ENCODE measurements at places on chromosomes 1 and 21.

GRCh38 chr1:94981575-94981973 is 54.7 kb upstream of the CNN3 start:
- no peak for DNase-seq

DNA sequence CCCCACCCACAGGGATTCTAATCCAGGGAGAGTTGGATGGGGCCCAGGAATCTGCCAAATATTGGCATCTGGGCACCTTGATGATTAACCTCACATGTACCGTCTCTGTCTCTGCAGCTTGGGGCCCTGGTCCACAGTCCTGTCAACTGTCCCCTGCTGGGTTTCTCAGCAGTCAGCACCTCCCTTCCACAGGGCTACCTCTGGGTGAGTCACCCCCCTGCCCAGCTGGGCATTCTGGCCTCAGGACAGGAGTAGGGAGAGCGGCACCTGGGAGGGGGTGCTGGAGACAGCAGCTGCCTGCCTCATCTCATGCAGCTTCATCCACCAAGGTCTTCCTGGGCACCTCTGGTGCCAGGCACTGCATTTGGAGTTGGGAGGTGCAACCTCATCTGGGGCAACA is 100.6 kb upstream of the ACTL8 start:
- no peak for DNase-seq

DNA sequence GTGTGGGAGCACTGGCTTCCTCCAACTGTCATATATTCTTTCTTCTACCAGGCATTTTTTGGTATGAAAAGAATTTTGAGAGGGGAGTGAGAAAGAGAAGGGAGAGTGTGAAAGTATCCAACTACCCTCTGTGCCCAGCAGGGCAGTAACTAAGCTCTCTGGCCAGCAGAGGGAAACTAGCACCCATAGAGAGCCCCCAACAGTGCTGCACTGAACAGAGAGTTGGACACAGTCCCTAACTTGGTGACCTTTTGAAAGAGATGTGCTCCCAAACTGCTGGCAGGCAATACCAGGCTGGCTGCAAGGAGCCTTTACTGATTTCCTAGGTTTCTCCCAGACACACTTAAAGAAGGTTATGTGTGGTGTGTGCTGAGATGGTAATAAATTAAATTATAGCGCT is 118.8 kb upstream of the PBX1 start:
- no peak for DNase-seq

DNA sequence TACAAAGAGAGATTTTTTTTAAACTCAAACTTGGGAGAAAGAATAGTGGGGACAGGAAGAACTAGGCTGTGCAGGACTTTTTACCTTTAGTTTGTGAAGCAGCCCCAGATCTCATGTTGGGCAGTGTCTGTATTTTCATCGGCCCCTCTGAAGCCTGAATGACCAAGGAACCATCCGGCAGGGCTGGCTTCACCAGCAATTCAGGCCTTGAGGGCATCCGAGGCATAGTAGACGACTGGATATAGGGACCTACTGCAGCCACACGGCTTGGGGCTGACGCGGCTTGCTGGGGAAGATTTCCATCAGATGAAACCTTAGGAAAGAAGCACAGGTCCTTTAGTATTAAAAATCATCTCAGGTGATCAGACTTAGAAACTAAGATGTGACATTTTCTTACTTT is 43.7 kb downstream of the TP53BP2 start:
- no peak for DNase-seq

- no peak for DNase-seq
Observed at GRCh38 chr1:62608905-62609304, 11.6 kb downstream of the ANGPTL3 start.

DNA sequence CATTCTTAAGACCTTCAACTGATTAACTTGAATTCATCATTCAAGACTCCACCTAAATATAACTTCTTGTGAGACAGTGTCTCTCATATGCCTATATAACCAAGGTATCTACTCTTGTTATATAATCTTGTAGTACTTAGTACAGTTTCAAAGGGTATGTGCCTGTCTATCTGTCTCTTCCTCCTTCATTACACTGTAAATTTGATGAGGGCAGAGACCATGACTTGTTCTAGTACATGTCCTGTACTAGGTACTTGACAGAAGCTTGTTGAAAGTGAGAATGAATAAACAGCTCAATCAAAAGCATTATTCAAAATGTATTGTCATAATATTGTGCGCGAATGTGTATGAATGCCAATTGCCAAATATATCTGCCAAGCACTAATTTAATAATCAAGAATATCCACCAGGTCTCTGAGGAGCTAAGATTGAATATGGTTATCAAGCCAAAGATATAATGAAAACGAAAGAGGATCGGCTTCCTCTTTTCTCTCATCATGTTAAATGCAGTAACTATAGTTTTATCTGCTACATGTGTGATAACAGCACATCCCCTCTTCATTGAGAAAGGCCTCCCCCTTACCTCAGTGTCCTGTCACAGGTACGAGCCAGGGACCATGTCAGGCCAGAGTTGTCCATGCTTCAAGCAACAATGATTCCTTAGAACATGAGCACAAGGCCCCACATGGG is 117.3 kb downstream of the UCHL5 start:
- no peak for DNase-seq

- DNase-seq = no peak
Observed at GRCh38 chr1:29786195-29786594, 549.9 kb downstream of the PTPRU start.

DNA sequence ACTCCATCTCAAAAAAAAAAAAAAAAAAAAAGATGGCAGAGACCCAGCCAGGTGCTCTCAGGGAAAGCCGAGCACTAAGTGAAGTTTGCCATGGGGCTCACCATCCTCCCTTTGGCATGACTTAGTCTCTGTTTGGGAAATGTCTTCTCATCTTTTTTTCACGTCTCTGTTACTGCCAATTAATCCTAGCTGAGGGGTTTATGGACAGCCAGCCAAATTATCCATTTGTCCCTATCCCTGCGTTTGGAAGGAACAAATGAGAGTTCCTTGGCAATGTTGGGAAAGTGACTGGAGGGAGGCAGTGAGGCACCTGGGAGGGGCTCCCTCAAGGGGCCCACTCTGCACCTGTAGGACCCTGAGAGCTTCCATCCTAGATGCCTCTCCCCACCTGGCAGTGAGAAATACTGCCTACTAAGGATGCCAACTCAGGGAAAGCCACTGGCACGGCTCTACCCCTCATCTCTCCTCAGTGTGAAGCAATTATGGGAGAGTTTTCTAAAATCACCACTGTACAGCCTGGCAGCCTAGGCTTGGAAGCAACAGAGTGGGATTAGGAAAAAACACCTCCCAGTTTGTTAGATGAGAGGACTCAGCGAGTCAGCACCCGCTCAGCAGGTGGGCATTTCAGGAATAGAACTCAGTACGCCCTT is 19.8 kb upstream of the SLC2A7 start:
- DNase-seq = no peak

GRCh38 chr1:231844986-231845502 is 218.5 kb downstream of the DISC1 start:
- DNase-seq = no peak

DNA sequence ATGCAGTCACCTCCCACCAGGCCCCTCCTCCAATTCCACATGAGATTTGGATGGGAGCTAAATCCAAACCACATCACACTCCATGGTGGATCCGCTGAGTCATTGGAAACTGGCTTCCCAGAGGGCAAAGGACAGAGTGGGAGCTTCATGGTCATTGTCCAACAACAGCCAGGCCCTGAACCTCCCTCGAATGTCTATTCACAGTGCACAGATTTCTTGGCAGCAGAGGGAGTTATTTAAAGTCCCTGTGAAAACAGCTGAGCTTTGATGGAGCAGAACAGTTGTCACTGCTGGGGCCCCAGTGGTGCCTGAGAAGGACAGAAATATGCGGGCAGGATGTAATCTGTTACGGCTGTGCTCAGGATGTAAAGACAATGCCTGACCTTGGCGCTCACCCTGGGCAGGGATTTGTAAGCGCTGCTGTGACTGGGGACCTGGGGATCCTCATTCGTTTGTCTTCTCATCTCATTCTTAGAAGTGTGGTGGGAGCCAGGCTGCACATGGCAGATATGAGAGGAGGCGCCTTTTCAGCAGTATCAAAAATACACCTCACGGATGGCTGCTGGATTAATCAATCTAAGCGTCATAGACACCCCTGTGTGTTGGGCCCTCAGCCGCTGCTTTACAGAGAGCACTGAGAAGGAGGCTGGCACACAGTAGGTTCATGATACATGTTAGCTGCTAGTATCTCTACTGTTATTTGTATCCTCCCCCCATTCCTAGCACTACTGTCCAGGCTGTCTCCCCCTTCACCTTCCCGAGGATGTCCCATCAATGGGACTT is 439.4 kb downstream of the PTPRU start:
- no peak for DNase-seq

- DNase-seq = no peak
Observed at GRCh38 chr1:198681252-198681651, 42.4 kb downstream of the PTPRC start.

DNA sequence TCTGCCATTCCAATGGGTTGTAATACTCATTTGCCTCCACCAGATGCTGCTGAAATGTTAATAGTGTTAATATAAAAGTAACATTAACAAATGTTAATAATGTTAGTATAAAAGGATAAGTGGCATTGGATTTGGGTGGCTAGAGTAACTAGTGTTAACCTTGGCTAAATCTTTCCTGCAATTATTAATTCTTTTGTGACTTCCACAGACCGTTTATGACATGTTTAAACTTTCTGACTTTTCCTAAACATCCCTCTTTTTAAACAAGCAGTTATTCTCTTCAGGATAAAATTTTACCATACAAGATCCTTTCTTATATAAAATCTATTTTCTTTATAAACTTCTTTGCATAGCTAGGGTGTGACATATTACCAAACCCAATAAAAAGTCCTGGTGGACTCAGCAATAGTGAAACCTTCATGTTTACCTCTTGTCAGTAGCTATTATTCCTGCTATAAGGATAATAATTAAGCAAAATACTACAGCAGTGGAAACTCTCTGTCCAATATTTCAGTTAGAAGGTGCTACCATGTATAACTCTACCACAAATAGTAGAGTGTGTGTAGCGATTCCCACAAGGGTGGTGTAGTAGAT is 41.5 kb downstream of the CCDC30 start:
- DNase-seq = no peak

GRCh38 chr1:62395291-62395690 is 41.6 kb upstream of the USP1 start:
- no peak for DNase-seq

DNA sequence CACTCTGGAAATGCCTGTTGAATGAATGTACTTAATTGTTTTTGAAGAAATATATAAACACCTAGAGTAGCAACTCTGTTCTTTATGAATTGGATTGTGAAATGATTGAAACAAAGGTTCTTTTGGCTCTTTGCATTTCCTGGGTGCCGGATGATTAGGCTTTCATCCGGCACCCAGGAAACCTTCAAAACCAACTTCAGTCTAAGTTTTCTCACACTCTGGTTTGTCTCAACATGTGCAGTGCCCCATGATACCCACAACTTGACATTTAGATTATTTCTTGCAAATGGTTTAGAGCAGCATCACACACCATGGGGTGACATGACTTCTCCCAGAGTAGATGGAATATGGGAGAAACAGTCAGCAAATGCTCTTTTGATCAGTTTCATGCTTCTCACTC is 354.9 kb downstream of the BARHL2 start:
- no peak for DNase-seq

GRCh38 chr1:66288048-66288447 is 245.9 kb upstream of the SGIP1 start:
- no peak for DNase-seq

DNA sequence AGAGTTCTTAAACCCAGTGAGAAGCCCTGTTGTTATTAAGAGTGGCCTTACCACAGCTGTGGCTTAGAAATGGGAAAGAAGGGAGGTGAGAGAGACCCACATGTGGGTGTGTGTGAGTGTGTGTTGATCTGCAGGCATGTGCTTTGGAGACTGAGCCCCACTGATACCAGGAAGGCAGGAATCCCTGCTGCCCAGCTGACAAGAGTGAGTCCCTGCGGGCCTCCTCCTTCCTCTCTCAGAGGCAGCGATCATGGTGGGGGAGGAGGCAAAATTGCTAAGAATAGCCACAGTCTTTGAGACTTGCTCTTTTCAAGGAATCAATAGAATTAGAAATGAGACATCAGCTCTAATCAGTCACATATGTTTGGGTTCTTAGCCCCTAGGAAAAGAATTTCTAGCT is 87.0 kb upstream of the WARS2 start:
- DNase-seq = no peak

DNA sequence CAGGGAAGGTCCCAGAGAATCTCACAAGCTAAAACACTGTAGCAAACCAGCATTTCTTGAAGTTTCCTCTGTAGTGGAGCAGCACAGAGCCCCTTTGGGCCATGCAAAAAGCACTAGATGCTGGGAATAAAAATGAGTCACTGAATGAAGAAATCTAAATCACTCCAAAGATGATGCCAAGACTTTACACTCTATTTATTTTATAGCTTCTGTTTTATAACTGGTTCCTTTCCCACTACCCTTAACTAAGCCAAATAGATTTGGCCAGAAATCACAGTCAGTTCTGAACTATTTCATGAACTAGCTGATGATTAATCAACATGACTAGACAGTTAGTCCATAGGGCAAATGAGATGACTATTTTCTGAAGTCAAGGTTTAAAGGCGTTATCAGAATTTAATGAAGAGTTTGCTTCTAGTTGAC is 89.5 kb downstream of the SCMH1 start:
- no peak for DNase-seq

DNA sequence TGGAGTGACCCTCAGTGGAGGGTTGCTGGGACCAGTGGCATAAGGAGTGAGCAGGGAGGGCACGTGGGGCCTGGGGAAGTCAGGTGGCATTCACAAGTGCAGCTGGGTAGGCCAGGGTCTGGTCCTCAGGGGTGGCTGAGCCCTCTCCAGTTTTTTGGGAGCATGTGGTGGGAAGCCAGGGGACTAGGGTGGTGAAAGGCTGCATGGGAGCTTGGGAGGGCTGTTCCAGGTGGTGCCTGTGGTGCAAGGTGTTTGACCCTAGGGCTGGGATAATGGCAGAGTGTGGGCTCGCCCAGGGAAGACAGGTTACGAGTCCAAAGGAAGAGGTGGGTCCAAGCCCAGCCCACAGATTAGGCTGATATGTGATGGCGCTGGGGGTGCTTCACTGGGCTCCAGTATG is 30.5 kb downstream of the MAN1C1 start:
- no peak for DNase-seq

- DNase-seq = no peak
Observed at GRCh38 chr21:34043333-34043732, 30.0 kb upstream of the MRPS6 start.

DNA sequence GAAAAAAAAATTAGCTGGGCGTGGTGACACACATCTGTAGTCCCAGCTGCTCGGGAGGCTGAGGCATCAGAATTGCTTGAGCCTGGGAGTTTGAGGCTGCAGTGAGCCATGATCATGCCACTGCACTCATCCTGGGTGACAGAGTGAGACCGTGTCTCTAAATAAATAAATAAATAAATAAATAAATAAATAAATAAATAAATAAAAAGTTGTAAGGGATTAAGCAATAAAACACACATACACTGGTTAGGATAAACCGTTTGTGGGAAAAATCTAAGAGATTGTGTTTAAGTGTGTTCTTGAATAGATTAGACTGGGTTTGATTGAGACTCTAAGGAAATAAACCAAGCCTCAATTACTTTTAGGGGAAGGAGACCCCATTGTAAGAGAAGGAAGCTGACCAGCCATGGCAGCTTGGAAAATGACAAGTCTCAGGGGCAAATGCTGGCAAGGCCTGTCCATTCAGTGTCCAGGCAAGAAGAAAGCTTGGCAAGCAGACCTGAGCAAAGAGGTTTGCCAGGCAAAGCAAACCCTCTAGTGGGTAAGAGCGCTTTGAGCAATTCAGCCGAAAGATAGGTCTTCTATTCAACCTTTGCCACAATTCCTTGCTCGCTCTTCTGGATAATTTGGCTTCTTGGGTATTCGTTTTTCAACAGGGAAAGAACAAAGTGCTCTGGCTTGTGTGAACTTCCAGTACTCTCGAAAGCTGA is 106.9 kb upstream of the SERBP1 start:
- DNase-seq = no peak
